ENCODE measurements at places on chromosomes 7 and 10. TPM values are rescaled to one million over a fixed set of nuclear protein-coding genes. Genes with fewer than 3 reads are reported as not detected.

HOXA10 gene
- total RNA-seq, result not detected

CD36 gene
- total RNA-seq, result 89.8 TPM

PGAM2 gene
- total RNA-seq, result 23.7 TPM

CRPPA gene
- total RNA-seq, result 9.6 TPM

ASZ1 gene
- total RNA-seq, result not detected

SH2B2 gene
- total RNA-seq, result 16.7 TPM

ITPRID1 gene
- 0.11 TPM for total RNA-seq

IGFBP3 gene
- total RNA-seq, result 105 TPM

TAC1 gene
- total RNA-seq, result 3.4 TPM

ANKRD30A gene
- not detected for total RNA-seq

PNLIPRP1 gene
- total RNA-seq, result not detected

GIMAP7 gene
- 4.1 TPM for total RNA-seq

PIK3CG gene
- total RNA-seq, result 3.4 TPM

LHFPL3 gene
- 13.6 TPM for total RNA-seq

FZD1 gene
- 24.0 TPM for total RNA-seq

HKDC1 gene
- total RNA-seq, result 18.0 TPM

MSMB gene
- not detected for total RNA-seq

FAM237B gene
- total RNA-seq, result not detected

NRCAM gene
- total RNA-seq, result 171 TPM

VWA2 gene
- 3.0 TPM for total RNA-seq

CYP3A4 gene
- not detected for total RNA-seq

SEMA4G gene
- 6.6 TPM for total RNA-seq

SPOCK2 gene
- total RNA-seq, result 28.6 TPM

LMTK2 gene
- total RNA-seq, result 26.6 TPM

PNLIPRP3 gene
- not detected for total RNA-seq

DIP2C gene
- total RNA-seq, result 39.2 TPM

ITIH2 gene
- 2.9 TPM for total RNA-seq
